ENCODE measurements at places on chromosomes 7 and 10.

DNA sequence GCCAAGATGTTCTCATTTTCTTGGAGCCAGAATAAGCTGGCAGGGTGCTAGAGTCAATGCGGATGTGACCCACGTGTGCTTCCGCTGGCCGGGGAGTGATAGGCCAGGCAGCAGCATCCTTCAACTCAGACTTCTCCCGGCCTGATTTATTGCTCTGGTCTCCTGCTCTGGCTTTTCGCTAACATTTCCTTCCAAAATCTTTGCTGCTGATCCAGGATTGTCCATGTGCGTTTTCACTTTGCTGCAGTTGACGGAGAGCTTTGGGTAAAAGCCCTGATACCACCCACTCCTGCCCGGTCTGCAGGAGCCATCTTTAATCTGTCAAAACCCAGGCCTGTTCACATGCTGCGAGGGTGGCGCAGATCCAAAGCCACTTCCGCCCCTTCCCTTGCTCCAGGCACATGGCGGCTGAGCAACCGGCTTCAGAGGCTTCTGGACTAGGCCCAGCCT is 106.8 kb downstream of the CYP26A1 start:
- DNase-seq: no peak

GRCh38 chr7:66152371-66153191 is 37.9 kb downstream of the CRCP start:
- DNase-seq: no peak

GRCh38 chr10:13054844-13055243 is 45.1 kb upstream of the OPTN start:
- DNase-seq: no peak

DNA sequence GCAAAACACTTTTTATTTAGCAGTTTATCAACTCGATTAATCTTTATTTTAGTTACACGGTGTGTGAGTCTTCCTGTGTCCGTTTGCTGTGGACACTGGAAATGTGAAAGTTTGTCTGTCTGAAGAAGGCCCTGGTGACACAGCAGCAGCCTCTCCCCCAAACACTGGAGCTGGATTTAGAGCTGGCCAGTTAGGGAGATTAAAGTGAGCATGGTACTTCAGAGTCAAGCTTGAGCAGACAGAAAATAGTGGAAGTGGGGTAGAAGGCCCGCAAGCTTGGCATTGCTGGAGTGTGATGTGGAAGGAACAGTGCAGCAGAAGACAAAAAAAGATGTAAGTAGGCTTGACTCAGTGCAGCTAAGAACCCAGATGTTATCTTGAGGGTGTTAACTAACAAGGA is 85.9 kb downstream of the POM121L12 start:
- DNase-seq: no peak

GRCh38 chr10:91088300-91089140 is 131.9 kb upstream of the PCGF5 start:
- no peak for DNase-seq

DNA sequence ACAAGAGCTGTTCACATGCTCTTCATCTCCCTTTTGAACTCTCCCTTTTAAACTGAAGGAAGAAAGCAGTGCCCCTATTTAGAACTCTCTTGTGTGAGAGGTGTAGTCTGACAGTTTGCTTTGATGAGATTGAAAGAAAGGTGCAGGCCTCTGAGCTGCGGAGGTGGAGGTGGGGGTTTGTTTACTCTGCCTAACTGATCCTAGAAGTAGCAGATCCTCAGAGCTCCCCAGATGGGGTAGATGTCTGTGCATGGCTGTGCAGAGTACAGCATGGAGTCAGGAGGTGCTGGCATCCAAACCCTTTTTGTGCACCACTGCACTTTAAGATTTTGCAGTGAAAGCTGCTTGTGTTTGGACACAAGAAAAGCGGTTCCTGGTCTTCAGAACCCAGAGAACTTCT is 58.3 kb downstream of the MINDY4 start:
- no peak for DNase-seq
